ENCODE measurements at places on chromosomes 3 and 15.

DNA sequence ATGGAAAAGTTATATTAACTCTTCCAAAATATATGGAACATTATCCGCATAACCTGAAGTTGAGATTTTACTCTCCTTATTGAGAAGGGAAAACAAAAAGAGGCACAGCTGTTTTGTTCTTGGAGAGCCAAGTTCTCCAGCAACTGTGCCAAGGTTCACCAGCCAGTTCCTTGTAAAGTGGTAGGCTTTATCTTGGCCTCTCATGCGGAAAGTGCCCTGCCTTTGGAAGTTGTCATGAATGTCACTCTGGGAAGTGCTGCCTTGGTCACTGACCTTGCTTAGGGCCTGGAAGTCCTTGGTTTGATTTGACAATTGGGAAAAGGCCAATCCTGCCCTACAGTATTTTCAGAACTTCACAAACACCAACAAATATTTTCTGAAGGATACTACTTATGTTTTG, 44.2 kb upstream of the THRB start:
- DNase-seq: no peak

DNA sequence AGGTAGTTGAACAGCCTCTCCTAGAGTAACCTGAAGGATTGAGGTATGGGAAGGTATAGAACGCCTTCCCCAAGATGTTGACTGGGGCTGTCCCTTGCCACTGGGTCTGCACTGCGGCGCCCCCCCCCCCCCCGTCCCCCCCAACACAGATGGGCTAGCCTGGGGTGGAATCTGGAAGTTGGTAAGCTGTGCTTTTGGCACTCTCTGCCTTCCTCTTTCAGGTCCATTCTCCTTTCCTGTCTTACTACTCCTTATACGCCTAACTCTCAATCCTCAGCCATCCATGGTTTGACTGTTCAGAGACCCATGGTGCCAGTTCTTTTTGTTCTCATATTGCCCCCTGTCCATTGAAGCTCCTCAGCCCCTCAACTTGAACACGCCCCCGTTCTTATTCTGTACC, 42.8 kb downstream of the MAP2K1 start:
- no peak for DNase-seq

DNA sequence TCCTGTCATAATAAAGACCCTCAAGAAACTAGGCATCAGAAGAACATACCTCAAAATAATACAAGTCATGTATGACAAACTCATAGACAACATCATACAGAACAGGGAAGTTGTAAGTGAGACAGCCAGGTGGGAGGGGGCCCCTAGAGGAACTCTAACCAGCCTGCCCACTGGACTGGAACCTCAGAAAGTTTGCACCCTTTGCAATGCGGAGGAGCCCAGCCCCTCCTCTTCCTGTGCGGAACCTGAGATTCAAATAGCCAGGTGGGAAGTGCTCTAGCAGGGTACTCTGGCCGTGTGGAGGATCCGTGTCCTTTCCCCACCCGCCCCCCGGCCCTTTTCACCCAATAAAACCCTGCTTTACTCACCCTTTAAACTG, 387.0 kb upstream of the CBLB start:
- peak; percentile 58 for DNase-seq

DNA sequence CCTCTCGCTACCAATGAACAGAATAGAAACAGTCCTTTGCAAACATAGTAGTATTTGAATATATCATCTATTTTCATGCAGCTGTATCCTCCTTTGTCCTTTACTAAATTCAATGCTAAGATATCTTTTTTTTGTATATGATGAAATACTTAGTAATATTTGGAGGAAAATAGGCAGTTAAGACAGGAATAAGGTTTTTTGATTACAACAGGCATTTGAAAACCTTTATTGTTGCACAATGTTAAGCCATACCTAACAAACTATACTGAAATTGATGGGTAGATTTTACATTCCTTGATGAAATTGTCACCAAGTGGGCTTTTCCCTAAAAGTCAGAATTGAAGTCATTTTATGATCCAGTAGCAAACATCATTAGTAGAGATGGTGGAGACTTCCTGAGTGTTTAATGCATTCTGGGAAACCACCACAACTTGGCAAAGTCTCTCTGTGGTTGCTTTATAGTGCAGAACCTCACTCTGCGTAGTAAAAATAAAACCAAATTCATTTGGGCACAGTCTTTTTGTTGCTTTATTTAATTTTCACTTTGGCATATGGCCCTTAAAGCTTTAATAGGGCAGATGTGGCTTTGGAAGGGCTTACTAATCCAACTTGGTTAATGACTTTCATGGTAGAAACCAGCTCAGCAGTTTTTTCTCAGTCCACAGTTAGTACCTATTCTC, 216.0 kb downstream of the DIPK2A start:
- no peak for DNase-seq

- no peak for DNase-seq
Observed at GRCh38 chr15:62369454-62369853, 204.4 kb upstream of the C2CD4B start.

GRCh38 chr3:17765819-17766472, 23.5 kb upstream of the TBC1D5 start:
- DNase-seq: no peak

DNA sequence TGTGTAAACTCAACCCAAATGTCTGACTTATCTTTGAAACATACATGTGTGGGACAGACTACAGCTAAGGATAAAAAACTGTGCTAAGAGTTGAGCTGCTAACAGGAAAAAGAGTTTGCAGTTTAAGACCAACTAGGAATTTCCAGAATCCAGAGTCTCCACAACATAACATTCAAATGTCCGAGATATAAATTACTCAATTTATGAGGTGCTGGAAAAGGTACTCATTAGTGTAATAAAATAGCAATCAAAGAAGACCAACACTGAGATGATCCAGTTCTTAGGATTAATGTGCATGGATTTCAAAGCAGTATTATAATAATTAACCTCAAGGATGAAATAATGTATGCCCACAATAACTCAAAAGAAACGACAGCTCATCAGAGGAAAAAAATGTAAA, 426.5 kb upstream of the KCNMB2 start:
- DNase-seq: no peak

DNA sequence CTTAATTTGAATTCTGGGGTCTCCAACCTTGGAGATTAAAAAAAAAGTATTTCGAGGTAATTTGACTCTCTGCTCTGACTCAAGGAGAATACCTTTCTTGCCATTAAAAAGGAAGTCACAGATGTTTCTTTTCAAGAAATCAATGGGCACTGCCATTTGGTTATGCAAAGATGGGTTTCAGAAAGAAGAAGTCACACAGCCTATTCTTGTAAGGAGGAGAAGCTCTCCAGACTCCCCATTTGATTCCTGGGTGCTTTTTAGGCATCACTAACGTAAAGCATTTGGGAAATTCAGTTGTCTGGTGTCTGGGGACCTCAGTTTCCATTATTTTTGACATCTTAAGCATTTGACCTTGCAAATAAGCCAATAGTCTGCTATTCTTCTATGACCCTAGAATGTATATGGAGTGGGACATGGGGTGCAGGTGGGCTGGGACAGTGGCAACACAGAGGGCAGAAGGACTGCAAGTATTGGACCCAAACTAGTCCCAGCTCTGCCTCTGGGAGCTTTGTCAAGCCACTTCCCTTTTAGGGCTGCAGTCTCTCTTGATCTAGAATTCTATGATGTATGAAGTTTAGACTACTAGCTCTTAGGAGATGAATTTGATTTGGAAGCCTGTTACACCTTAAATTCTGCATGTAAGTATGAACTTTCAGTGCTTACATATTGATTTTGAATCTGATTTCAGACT, 27.8 kb downstream of the IL5RA start:
- DNase-seq: peak; percentile 21

GRCh38 chr3:143151004-143151731, 31.6 kb downstream of the CHST2 start:
- DNase-seq: no peak

- peak; percentile 47 for DNase-seq
Observed at GRCh38 chr3:16841904-16842271, 42.9 kb upstream of the PLCL2 start.

DNA sequence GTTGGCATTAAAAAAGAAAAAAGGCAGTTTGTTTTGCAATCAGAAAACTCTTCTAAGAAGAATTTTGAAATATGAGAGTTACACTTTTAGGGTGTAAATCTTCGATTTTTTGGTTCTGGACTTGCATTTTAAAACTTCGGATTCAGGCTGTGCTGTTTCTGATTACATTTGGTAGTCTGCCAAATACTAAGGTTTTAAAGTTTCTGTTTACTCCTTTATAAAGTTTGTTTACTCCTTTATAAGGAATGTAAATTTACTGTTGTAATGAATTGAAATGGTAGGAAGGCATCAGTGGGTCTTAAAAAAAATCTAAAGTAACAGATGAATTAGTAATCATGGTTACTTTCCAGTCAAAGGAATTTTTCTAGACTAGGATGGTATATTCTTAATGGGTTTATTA, 14.1 kb downstream of the FXR1 start:
- no peak for DNase-seq

GRCh38 chr3:128559486-128560225, 66.7 kb upstream of the GATA2 start:
- no peak for DNase-seq

- no peak for DNase-seq
Observed at GRCh38 chr3:143793971-143794370, 54.3 kb downstream of the SLC9A9 start.

DNA sequence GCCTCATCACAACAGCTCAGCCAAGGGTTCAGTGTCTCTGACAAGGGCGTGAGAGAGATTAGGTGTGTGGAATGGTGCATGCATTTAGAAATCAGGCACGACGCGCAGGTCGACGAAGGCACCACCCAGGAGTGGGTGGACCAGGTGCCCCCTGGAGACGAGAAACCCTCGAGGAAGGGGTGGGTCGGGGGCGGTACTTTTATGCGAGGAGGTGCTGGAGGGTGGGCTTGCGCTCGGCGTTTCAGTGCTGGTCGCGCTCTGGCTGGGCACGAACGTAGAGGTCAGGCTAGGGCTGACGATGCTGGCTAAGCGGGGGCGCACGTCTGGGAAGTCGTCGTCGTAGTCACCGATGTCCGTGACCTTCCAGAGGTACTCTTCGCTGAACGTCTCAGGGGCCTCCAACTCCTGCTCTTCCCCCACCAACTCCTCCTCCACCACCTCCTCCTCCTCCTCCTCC, 393 bp downstream of the ERICH6 start:
- peak; percentile 27 for DNase-seq

- DNase-seq: no peak
Observed at GRCh38 chr15:38377636-38378035, 76.3 kb upstream of the FAM98B start.

DNA sequence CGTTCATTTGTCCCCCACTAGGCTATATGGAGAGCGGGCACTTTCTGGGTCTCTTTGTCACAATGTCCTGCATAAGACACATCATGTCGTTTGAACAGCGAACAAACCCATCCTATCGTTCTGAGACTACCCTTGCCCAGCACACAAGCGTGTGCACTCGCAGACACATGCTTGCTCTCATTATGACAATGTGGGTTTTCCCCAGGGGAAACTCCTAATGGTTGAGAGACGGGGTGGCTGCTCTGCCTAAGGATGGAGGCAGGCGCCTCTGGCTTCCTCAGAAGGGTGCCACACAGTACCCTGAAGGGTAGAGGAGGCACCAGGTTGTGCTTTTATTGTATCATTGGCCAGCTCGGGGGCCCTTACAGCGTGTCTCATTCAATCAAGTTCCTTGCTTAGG, 51.0 kb upstream of the MYZAP start:
- DNase-seq: peak; percentile 51

DNA sequence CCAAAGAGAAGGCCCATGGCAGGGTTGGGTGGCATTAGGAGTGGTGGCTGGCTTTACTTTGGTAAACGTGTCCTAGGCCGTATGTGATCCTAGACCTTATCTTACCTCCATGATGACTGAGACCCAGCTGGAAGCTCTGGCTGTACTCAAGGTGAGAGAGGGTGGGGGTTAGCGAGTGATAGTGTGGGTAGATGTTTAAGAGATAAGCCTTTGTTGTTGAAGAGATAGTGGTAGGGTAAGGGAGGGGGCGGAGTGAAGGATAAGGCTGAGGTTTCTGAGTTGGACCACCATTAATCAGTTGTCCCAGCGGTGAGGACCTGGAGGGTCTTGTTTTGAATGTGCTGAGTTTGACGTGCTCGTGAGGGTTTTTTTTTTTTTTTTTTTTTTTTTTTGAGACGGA, 61.5 kb upstream of the ULK4 start:
- DNase-seq: no peak

DNA sequence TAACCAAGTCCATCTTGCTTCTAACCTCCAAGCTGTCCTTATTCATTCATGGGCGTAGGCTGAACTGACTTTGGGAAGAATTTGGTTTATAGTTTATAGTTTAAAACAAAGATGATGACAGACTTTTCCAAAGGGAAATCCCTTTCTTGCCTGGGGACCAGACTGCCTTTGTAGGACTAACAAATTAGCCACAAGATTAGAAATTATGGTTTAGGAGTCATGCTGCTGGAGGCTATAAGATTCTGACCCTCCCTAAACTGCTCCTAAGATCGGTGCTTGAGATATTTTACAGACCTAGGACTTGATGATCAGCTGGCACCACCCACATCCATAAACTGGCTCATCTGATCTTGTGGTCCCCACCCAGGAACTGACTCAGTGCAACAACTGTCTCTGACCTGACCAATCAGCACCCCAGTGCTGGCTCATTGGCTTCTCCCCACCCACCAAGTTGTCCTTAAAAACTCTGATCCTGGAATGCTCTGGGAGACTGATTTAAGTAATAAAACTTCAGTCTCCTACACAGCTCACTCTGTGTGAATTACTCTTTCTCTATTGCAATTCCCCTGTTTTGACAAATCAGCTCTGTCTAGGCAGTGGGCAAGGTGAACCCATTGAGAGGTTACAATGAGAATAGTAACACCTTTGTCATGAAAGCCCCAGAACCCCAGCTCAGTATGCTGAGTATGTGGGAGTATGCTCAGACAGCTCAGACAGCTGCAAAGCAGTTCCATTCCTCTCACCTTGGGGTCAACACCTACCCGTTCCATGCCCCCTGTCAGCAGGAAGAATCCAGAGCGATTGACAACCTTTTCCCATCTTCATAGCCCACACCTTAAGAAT, 51.6 kb upstream of the C15orf39 start:
- no peak for DNase-seq

DNA sequence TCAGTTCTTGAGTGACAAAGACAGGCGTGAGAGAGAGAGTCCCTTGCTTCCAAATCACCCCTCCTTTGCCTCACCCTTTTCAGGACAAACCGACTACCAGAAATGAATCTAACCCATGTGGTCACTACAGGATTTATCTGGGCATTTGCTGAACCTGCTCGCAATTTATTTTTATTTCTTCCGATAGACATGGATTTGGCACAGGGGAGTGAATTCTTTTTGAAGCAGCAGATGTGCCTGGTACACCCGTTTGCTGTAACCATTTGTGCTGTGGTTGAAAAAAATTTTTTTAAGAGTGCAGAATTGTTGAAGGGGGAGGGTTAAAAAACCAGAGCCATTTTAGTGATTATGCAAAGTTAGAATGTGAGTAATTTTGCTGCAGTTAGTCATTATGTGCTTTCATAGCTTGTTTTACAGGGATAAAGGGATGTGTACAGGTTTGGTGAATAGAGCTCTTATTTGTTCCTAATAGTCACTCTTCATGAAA, 442.0 kb downstream of the LPP start:
- no peak for DNase-seq

GRCh38 chr3:138348754-138349739, 668 bp downstream of the MRAS start:
- DNase-seq: peak; percentile 29

Data from GM20000 (cell line).